ENCODE measurements at places on chromosomes 7 and 10.

DNA sequence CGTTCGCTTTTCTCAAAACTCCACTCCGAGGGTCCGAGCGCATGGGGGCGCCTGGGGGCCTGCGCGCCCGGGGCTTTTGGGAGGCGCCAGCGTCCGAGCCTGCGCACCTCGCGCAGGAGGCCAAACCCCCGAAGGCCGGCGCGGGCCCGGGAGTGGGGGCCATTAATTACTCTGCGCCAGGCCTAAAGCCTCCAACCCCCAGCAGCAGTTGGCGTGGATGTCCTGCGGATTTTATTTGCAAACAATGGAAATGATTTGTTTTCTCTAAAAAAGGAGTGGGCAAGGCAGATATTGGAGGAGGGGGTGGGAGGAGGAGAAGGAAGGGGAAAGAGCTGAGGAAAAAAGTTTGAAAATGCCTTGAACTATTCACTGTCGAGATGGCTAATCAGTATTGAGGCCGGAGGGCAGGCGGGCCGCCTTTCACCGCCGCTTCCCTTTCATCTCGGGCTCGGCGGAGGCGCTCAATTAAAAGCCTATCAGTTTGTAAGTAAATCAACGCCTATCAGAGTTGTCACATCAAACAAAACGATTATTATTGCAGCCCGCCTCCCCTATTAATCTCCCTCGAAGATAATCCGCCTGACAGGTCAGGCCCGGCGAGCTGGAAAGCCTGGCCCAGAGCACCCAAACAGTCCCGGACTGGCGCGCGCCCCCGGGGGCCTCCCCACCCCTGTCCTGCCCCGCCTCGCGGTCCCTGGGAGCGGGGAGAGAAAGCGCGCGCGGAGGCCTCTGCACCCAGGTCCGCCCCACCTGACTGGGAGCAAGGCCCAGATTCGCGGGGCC is 3.4 kb upstream of the ZNF503 start:
- DNase-seq: no peak

GRCh38 chr7:103934508-103934907 is 55.0 kb downstream of the RELN start:
- no peak for DNase-seq

DNA sequence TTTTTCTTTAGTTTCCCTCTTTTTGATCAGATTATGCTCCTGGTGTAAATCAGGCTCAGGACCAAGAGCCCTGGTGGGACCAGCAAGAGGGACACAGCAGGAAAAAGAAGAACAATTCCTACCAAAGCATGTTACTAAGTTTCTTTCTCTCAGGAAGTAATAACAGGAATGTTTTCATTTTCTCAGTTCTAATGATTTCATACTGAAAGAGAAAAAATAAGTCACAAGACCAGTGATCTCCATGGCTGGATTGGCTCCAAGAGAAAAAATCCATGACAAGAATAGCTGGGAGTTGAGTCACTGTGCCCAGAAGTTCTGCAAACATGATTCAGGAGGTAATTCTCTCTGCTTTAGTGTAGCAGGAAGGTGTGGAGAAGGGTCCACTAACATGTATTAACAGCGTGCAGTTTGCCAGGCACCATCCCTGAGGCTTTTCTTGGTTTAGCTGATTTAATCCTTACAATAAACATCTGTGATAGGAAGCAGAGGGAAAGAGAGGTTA is 23.8 kb upstream of the IFIT2 start:
- no peak for DNase-seq

DNA sequence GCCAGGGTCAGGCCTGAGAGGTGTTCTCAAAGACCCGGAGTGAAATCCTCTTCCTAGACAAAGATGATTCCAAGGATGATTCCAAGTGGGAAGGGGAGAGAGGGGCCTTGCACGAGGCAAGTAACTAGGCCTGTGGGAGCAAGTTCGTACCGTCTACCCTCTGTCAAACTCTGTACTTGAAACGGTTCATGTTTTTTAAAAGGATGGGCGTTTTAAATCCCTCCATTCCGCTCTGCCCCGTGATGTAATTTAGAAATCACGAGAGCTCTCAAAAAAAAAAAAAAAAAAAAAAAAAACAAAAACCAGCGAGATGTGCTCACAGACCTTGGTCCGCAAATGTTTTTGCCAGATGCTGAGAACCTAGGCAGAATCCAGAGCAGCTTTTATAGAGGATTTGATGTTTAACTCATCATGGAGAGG is 114.7 kb upstream of the CARD11 start:
- no peak for DNase-seq

GRCh38 chr7:1748076-1748838 is 78.2 kb downstream of the ELFN1 start:
- no peak for DNase-seq

- no peak for DNase-seq
Observed at GRCh38 chr10:108788891-108789290, 1134.4 kb downstream of the XPNPEP1 start.

- DNase-seq: no peak
Observed at GRCh38 chr10:16689227-16689626, 128.0 kb downstream of the RSU1 start.

- DNase-seq: no peak
Observed at GRCh38 chr7:51346126-51346525, 29.5 kb upstream of the COBL start.

DNA sequence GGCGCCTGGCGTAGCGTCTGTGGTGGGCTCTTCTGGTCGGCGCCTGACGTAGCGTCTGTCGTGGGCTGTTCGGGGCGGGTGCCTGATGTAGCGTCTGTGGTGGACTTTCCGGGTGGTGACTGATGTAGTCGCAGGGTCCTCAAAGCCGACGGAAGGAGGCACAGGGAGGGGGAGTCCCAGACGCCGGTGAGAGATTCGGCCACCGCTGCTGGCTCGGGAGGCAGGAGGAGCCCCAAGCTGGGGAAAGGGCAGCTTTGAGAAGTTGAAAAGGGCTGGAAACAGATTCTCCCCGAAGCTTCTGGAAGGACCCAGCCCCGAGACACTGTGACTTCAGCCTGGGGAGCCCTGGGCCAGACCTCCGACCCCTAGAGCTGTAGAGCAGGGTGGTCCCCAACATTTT is 105.7 kb downstream of the DNAJB6 start:
- DNase-seq: no peak

GRCh38 chr10:115902596-115902995 is 370.4 kb downstream of the GFRA1 start:
- no peak for DNase-seq

Data from hippocampal formation (tissue), 2 donors.